ENCODE measurements at places on chromosomes 13 and 19. TPM values are rescaled to one million over a fixed set of nuclear protein-coding genes. Genes with fewer than 3 reads are reported as not detected.

DNA sequence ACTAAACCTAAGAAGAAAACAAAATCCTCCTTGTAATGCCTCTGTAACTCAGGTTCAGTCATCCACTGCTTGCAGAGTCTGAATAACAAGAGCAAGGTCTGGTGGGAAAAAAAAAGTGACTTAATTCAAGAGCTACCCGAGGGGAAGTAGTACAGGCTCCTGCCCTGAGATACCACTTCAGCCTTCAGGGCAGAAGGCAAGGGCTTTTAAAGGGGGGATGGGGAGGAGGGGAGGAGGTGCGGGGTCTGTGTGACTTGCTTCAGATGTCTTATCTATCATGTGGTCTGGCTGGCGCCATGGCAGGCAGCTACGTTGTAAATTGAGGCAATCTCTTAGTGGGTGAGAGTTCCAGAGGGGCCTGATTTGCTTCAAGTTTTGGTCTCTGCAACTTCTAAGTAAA, 66.7 kb downstream of the LRRC63 start:
- no peak for DNase-seq
- no peaks in the 10 kb centered on the region for H3K4me1 ChIP-seq
- H3K36me3 ChIP-seq, result no peaks in the 10 kb centered on the region

DNA sequence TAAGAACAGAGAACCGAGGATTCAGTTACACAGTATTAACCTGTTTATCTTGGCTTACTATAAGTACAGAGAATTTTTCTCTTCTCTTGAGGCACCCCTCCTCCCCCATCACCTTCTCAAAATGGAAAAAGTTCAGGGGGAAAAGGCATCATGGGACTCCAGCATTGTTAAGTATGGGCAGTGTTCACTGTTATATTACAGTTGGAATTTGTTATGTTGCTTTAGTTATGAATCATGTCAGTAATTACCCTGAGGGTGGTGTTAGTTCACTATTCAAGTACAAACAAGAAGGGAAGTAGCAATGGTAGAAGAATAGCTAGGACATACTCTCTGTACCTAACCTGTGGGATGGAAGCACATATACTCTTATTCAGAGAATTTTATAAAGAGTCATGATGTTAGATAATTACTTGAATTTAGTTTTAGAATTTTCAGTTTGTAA, 12.0 kb downstream of the LPAR6 start:
- H3K27ac ChIP-seq, result peak overlapping the region; percentile 38
- H3K4me1 ChIP-seq, result peaks cover 21% of the 10 kb centered on the region
- DNase-seq, result peak; percentile 51
- no peaks in the 10 kb centered on the region for H3K27me3 ChIP-seq

IL11 gene
- 0.14 TPM for total RNA-seq

DNA sequence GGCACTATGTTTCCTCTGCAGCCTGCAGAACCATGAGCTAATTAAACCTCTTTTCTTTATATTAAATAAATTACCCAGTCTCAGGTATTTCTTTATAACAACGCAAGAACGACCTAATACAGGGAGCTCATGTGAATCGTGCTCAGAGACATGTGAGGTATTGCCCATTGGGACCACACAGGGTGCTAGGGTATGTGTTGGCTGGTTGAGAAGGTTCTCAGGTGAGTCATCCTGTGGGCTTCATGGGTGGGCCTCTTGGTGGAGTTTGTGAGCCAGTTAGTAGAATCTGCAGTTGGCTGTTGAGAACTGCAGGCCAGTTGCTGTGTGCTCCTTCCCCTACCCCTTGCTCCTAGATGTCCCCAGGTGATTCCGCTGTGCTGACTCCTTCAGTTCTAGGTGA, 163.0 kb downstream of the HS6ST3 start:
- H3K27me3 ChIP-seq, result no peaks in the 10 kb centered on the region
- H3K36me3 ChIP-seq, result no peaks in the 10 kb centered on the region
- no peak for DNase-seq
- H3K4me1 ChIP-seq, result no peaks in the 10 kb centered on the region
- H3K4me3 ChIP-seq, result no peak overlapping the region
- no peak overlapping the region for H3K27ac ChIP-seq

GRCh38 chr19:13830114-13830740, 35.0 kb downstream of the ZSWIM4 start:
- peaks cover 14% of the 10 kb centered on the region for H3K36me3 ChIP-seq
- DNase-seq, result peak; percentile 26
- H3K27me3 ChIP-seq, result no peaks in the 10 kb centered on the region
- no peak overlapping the region for H3K4me3 ChIP-seq
- H3K4me1 ChIP-seq, result peaks cover 23% of the 10 kb centered on the region

C19orf44 gene
- 1.2 TPM for total RNA-seq

DNA sequence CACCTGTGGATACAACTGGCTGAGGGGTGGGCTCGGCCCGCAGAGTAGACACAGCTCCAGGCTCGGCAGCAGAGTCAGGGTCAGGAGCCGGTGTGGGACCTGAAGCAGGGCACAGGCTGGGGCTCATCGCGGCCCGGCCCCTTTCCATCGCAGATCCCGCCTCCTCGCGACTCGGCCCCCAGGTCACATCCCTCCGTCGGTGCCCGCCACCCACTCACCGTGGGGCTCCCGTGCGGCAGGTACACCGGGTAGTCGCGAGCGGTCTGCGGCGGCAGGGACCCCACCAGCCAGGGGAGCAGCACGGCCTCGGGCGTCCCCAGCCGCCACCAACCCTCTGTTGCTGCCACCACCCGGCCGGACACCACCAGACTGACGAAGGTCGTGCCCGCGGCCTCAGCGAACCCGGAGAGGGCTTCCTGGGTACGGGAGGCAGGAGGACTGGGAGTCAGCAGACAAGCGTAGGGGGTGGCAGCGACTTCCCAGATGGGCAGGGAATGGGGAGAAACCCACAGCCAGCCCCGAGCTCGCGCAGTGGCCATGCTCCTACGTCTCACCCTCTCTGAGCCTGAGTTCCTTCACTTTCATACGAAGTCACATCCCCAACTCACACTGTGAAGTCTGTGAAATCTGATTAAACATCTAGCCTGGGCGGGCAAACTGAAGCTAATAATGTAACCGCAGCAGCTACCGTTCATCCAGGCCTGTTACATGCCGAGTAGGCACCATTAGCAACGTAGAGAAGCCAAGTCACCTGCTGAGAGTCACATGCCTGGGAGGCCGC, 3.7 kb downstream of the FUZ start:
- H3K36me3 ChIP-seq, result peaks cover 13% of the 10 kb centered on the region
- H3K4me3 ChIP-seq, result peak overlapping the region; percentile 69
- peaks cover 36% of the 10 kb centered on the region for H3K4me1 ChIP-seq
- H3K27ac ChIP-seq, result peak overlapping the region; percentile 72

GRCh38 chr13:112826565-112826964, 136.7 kb downstream of the ATP11A start:
- no peak for DNase-seq
- H3K4me1 ChIP-seq, result no peaks in the 10 kb centered on the region

GRCh38 chr13:100544866-100545683, 43.5 kb downstream of the GGACT start:
- no peaks in the 10 kb centered on the region for H3K36me3 ChIP-seq
- H3K27ac ChIP-seq, result no peak overlapping the region
- peaks cover 4% of the 10 kb centered on the region for H3K4me1 ChIP-seq
- no peak overlapping the region for H3K4me3 ChIP-seq
- no peaks in the 10 kb centered on the region for H3K27me3 ChIP-seq
- no peak for DNase-seq

HAUS8 gene
- 10.3 TPM for total RNA-seq

SPACA4 gene
- not detected for total RNA-seq

ZNF98 gene
- total RNA-seq, result not detected

DNA sequence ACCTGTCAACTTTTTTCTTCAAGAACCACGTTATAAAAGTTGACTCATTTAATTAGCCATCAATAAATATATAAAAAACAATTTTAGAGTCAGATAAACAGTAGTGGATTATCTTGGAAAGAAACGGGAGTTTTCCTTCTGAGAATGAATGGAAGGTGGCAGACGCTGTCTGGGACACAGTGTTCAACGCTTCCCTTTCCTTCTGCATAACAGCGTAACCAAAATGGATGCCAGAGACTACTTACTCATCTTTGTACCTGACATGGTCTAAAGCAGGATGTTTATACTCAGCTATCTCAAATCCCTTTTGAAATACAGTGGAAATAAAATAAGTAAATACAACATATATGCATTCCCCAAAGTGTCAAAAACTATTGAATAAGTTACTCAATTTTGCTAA, 195.2 kb downstream of the LHFPL6 start:
- no peaks in the 10 kb centered on the region for H3K36me3 ChIP-seq

CBY2 gene
- total RNA-seq, result not detected

PCDH8 gene
- total RNA-seq, result not detected

DNA sequence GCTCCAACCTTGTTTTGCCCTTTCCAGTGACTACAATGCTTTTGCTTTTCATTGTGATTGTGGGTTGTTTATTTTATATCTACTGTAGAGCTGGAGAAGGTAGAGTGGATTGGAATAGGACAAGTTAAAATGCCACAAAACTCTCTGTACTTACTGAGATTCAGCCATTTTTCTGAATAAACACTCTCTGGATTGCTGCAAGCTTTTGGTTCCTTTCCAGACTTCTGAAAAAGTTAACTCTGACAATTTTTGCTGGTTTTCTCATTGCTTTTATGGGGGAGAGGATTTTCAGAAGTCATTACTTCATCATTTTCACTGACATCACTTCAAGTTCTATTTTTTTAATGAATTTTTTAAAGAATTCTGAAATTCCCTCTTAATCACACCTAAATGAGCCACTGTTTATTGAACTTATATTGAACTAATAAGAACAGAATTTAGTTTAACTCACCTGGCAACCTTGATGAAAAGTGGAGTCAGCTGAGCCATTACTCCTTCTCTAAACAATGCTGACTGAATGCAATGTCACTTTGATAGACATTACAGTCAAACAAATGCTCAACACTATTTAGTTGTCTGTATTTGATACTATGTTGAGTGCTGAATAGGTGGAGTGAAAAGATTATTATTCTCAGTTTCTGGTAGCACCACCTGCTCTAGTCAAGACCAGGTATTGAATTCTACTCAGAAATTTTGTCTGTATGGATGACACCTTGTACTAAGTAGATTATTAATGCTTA, 303.5 kb downstream of the DLEU7 start:
- no peaks in the 10 kb centered on the region for H3K36me3 ChIP-seq
- no peak for DNase-seq

IZUMO2 gene
- not detected for total RNA-seq

Measured in natural killer cell (primary cell).